ENCODE measurements at places on chromosomes 3 and 15.

- no peak for DNase-seq
Measured at GRCh38 chr15:35992791-35993190, 446.8 kb upstream of the DPH6 start.

- no peak for DNase-seq
Measured at GRCh38 chr3:18838758-18839157, 309.6 kb upstream of the KCNH8 start.

- DNase-seq, result no peak
Measured at GRCh38 chr15:55231455-55231854, 34.7 kb upstream of the RSL24D1 start.

- DNase-seq, result no peak
Measured at GRCh38 chr15:52486003-52486996, 42.4 kb downstream of the MYO5A start.

- DNase-seq, result no peak
Measured at GRCh38 chr3:194178669-194179068, 42.7 kb downstream of the HES1 start.

DNA sequence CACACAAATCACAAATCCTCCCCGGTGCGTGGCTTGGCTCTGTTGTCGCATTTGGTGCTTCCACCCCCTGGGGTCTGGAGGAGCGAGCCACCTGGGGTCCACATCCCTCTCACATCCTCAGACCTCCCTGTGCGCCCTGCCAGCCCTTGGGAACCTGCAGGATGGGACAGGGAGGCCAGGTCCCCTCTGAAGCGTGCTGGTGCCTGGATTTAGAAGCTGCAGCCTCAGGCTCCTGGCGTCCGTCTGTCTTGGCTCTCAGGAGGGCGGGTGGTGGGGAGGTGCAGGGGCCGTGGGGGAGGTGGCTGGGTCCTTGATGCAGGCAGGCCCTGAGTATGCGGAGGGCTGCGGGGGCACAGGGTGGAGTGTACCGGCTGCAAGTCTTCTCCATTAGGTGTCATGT lies 38.4 kb downstream of the RGMA start:
- DNase-seq, result no peak

All from muscle of arm (tissue), 14 donors.